Osteoblast (primary cell): ENCODE measurements at places on chromosomes 4 and X.

DNA sequence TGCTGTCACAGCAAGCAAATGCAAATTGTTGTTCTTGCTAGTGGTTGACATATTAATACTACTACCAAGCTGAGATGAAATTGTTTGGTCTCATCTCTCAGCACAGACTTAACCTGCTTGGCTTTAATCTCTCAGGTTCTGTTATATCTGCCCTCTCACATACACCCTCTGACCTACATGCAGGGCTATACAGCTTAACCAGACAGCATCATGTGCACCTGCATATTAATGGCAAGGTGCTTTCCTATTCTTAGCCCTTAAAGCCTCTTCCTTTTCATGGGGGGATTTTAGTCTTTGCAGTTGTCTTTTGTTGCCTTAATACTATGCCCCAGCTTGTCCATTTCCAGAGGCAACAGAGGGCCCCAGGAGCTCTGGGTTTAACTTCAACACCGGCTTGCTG, 114.5 kb downstream of the NR3C2 start:
- H3K27me3 ChIP-seq = no peaks in the 10 kb centered on the region
- H3K36me3 ChIP-seq = no peaks in the 10 kb centered on the region
- no peak overlapping the region for H3K4me3 ChIP-seq
- H3K4me1 ChIP-seq = no peaks in the 10 kb centered on the region
- DNase-seq = no peak

DNA sequence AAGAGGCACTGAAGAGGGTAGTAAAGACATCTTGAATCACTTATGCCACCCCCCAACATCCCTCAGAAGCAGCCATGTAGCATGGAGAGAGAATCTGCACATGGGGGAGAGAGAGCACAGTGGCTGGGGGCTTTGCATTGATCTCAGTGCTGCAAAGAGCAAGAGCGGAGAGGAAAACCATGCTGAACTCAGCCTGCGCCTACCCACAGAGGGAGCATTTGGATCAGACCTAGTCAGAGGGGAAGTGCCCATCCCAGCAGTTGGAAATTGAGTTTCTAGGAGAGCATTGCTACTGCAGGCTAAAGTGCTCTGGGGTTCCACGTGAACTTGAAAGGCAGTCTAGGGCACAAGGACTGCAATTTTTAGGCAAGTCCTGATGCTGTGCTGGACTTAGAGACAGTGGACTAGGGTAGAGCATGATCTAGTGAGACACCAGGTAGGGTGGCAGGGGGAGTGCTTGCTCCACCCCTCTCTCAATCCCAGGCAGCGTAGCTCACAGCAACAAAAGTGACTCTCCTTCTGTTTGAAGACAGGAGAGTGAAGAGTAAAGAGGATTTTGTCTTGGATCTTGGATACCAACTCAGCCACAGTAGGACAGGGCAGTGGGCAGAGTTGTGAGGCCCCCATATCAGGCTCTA, 9.0 kb upstream of the PROM1 start:
- H3K36me3 ChIP-seq = no peaks in the 10 kb centered on the region
- H3K4me1 ChIP-seq = no peaks in the 10 kb centered on the region
- H3K4me3 ChIP-seq = no peak overlapping the region
- no peak overlapping the region for H3K27ac ChIP-seq
- peaks cover 55% of the 10 kb centered on the region for H3K27me3 ChIP-seq

- no peaks in the 10 kb centered on the region for H3K36me3 ChIP-seq
- no peak overlapping the region for H3K27ac ChIP-seq
- DNase-seq = peak; percentile 81
- H3K4me3 ChIP-seq = no peak overlapping the region
Observed at GRCh38 chr4:123452616-123453015, 56.0 kb downstream of the SPRY1 start.

DNA sequence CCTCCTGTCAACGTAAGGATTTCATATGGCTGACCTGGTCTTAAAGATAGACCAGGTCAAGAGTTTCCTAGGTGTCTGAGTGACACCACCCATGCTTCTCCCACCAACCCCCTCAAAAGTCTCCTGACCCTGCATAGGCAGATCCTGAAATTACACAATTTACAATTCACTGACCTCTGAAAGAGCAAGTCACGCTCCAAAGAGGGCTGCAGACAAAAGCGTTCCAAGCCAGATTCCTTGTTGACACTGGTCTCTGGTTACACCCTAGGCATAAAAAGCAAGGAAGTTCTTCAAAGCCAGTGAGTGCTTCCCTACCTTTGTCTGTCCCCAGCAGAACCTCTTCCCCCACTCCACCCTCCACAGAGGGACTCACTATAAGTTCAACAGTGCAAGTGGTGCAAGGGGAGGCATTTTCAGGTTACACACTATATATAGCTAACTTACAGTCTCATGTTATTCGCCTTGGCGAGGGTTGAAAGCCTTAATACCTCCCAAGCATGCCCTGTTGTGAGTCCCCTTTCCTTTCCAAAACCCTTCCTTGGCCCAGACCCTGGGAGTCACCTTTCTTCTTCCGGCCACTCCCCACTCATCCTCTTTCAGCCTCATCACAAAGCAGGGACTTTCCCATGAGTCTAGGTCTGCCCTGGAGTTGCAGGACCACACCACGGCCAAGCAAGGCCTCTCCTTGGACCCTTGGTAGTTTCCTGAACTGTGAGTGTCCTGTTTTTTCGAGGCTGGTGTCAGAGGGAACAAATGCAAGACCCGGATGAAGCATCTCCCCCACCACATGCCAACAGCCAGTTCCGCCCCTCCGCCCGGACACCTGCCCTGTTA, 58.0 kb upstream of the KLF3 start:
- H3K4me1 ChIP-seq = peaks cover 5% of the 10 kb centered on the region
- no peak overlapping the region for H3K4me3 ChIP-seq
- no peak overlapping the region for H3K27ac ChIP-seq
- no peaks in the 10 kb centered on the region for H3K36me3 ChIP-seq

GRCh38 chr4:144658903-144659302, 12.9 kb downstream of the HHIP start:
- no peaks in the 10 kb centered on the region for H3K36me3 ChIP-seq
- H3K27me3 ChIP-seq = no peaks in the 10 kb centered on the region
- no peak overlapping the region for H3K27ac ChIP-seq
- no peak overlapping the region for H3K4me3 ChIP-seq
- DNase-seq = no peak
- H3K4me1 ChIP-seq = peaks cover 8% of the 10 kb centered on the region

GRCh38 chr4:78660559-78660958, 109.0 kb downstream of the ANXA3 start:
- H3K27me3 ChIP-seq = no peaks in the 10 kb centered on the region
- H3K27ac ChIP-seq = no peak overlapping the region
- no peak overlapping the region for H3K4me3 ChIP-seq
- DNase-seq = no peak
- peaks cover 48% of the 10 kb centered on the region for H3K4me1 ChIP-seq

DNA sequence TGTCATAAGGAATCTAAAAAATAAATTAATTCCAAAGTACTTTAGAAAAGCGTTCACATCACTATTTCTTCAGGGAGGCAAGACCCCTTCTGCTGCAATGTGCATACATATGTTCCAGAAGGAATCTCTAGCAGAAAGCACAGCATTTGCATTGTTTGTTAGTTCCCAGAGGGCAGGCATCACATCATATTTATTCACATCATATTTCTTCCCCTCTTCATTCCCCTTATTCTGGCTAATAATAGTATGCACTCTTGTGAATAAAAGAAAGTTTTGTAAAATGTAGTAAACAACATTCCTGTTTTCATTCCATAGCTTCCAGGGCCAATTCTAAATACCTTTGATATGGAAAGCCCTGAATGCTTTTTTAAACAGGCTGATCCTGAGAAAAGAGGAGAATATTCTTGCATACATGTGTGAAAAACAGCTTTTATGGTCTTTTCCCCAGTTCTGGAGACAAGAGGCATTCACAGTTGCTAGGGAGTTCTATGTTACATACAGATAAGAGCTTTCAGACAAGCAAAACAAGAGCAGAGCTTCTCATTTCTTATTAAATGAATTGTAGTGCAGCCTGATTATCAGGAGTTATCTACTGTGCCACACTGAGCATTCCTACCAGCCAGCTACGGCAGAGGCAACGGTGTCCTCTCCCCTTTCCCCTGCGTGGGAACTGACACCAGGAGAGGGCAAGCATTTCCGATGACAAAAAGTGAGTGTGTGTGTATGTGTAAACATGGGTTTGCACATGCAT, 15.2 kb downstream of the GATB start:
- H3K27me3 ChIP-seq = no peaks in the 10 kb centered on the region
- H3K4me3 ChIP-seq = no peak overlapping the region
- DNase-seq = peak; percentile 72
- peaks cover 11% of the 10 kb centered on the region for H3K4me1 ChIP-seq

DNA sequence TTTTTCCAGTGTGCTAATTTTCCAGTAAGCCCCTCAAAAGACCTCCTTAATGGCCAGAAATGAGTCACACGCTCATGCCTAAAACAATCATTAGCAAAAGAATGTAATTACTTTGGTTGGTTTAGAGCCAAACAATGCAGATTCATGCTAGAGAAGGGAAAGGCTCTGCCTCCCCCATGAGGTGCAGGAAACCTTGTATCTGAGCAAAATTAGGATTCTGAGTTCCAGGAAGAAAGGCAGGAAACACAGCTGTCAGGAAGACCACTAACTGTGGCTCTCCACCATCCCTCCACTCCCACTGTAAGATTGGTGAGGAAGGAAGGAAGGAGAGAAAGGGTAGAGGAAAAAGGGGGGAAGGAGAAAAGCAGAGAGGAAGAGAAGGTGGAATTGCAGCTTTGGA, 104.9 kb upstream of the DHX15 start:
- H3K4me3 ChIP-seq = no peak overlapping the region
- DNase-seq = no peak
- H3K27ac ChIP-seq = no peak overlapping the region
- H3K36me3 ChIP-seq = no peaks in the 10 kb centered on the region
- H3K4me1 ChIP-seq = no peaks in the 10 kb centered on the region
